Suprapubic skin (tissue), 4 donors: ENCODE measurements at places on chromosomes 11 and 22.
A peak's percentile ranks its signal among the peaks of the same experiment; 100 is the strongest.

GRCh38 chr11:44725757-44726282, 942 bp upstream of the TSPAN18 start:
- no peaks in the 10 kb centered on the region for H3K36me3 ChIP-seq
- H3K27ac ChIP-seq, result no peak overlapping the region
- DNase-seq, result no peak
- peaks cover 33% of the 10 kb centered on the region for H3K4me1 ChIP-seq

GRCh38 chr22:33864723-33865130, 55.5 kb downstream of the LARGE1 start:
- no peaks in the 10 kb centered on the region for H3K27me3 ChIP-seq
- H3K36me3 ChIP-seq, result no peaks in the 10 kb centered on the region
- no peak for DNase-seq

DNA sequence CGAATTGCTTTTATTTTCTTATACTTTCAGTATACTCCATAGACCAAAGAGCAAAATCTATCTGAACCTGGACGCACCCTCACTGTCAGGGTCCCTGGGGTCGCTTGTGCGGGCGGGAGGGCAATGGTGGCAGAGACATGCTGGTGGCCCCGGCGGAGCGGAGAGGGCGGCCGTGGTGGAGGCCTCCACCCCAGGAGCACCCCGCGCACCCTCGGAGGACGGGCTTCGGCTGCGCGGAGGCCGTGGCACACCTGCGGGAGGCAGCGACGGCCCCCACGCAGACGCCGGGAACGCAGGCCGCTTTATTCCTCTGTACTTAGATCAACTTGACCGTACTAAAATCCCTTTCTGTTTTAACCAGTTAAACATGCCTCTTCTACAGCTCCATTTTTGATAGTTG, 1077.4 kb downstream of the BRD1 start:
- no peaks in the 10 kb centered on the region for H3K27me3 ChIP-seq
- no peaks in the 10 kb centered on the region for H3K4me1 ChIP-seq
- DNase-seq, result no peak
- no peaks in the 10 kb centered on the region for H3K36me3 ChIP-seq
- H3K4me3 ChIP-seq, result no peak overlapping the region

- H3K36me3 ChIP-seq, result no peaks in the 10 kb centered on the region
- no peaks in the 10 kb centered on the region for H3K27me3 ChIP-seq
- H3K4me1 ChIP-seq, result no peaks in the 10 kb centered on the region
- H3K27ac ChIP-seq, result no peak overlapping the region
- no peak for DNase-seq
These were observed 76.9 kb upstream of the API5 start for GRCh38 chr11:43234881-43235280.

DNA sequence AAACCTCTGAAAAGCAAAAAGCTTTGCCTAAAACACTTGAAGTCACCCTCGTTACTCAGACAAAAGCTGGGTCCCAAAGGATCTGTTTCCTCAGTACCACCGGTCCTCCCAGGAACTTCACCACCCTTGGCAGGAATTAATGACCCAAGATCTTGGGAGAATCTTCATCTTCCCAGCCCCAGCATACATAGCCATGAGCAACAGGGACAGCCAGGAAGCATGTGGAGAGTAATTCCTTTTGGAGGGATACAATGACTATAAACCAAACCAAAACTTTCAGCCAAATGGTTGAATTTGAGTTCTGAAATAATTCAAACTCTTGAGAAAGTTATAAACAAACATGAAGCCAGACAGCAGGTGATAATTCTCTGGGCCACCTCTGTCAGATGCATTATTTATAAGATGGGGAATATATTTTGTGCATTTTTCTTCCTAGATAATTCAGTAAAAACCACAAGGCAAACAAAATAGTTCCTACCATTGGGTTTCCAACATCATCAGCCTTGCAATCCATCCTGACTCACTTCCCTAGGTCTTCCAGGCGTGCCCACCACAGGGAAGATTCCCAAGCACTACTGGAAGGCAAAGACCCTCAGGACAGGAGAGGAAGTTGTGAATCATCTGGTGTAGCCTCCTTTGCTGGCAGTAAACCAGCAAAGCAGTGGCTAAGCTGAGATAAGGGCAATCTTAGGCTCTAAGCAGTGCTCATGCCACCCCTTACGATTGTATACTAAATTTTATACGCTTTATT, 71.7 kb upstream of the DRD2 start:
- H3K36me3 ChIP-seq, result no peaks in the 10 kb centered on the region
- H3K27ac ChIP-seq, result no peak overlapping the region
- H3K4me1 ChIP-seq, result no peaks in the 10 kb centered on the region
- H3K4me3 ChIP-seq, result no peak overlapping the region
- no peak for DNase-seq
- H3K27me3 ChIP-seq, result peaks cover 14% of the 10 kb centered on the region

DNA sequence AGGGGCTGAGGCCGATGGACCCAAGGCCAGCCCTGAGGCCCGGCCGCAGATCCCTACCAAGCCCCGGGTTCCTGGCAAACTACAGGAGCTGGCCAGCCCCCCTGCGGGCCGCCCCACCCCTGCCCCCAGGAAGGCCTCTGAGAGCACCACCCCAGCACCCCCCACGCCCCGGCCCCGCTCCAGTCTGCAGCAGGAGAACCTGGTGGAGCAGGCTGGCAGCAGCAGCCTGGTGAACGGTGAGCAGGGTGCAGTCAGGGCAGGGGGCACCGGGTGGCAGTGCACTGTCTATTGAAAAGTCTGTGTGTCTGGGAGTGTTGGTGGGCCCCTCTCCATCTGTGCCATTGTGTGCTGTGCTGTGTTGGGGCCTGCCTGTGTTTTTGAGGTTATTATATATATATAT, 16.1 kb downstream of the MICALL1 start:
- no peaks in the 10 kb centered on the region for H3K27me3 ChIP-seq
- peaks cover 92% of the 10 kb centered on the region for H3K36me3 ChIP-seq
- no peaks in the 10 kb centered on the region for H3K4me1 ChIP-seq
- DNase-seq, result no peak
- no peak overlapping the region for H3K27ac ChIP-seq

GRCh38 chr22:17589810-17590375, 26.6 kb downstream of the SLC25A18 start:
- H3K36me3 ChIP-seq, result peaks cover 51% of the 10 kb centered on the region
- no peak overlapping the region for H3K4me3 ChIP-seq
- DNase-seq, result no peak
- H3K27ac ChIP-seq, result no peak overlapping the region
- no peaks in the 10 kb centered on the region for H3K4me1 ChIP-seq

DNA sequence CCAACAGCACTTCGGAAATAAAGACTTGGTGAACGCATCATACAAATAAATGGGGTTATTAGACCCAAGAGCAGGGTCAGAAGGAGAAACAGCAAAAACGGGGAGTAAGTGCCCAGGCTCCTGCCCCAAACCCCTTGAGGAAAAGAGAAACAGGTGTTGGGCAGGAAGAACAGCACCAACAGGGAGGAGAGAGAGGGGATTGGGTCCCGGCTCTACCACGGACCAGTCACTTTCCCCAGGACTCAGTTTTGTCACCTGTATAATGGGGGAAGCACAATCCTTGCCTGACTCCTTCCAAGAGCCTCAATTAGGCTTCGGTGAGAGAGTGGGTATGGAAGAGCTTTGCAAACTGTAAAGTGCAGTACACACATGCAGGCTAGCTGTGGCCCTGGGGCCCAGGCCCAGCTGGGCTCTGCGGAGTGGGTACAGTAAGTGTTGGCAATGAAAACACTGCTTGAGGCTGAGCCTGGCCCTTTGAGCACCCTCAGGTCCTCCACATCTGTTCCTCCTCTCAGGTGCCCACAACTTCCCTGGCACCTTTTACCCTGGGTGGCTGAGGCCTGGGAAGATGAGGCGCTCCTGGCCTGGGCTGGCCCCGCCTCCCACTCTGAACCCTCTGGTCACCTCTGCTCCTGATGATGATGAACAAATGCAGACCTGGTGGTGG, 8.9 kb downstream of the SLC29A2 start:
- no peak for DNase-seq
- no peak overlapping the region for H3K27ac ChIP-seq
- H3K27me3 ChIP-seq, result no peaks in the 10 kb centered on the region
- peaks cover 2% of the 10 kb centered on the region for H3K4me1 ChIP-seq

- peak overlapping the region; percentile 91 for H3K27ac ChIP-seq
- H3K27me3 ChIP-seq, result no peaks in the 10 kb centered on the region
- DNase-seq, result no peak
- peak overlapping the region; percentile 95 for H3K4me3 ChIP-seq
These were observed 783 bp upstream of the ANKRD54 start for GRCh38 chr22:37844904-37845329.

DNA sequence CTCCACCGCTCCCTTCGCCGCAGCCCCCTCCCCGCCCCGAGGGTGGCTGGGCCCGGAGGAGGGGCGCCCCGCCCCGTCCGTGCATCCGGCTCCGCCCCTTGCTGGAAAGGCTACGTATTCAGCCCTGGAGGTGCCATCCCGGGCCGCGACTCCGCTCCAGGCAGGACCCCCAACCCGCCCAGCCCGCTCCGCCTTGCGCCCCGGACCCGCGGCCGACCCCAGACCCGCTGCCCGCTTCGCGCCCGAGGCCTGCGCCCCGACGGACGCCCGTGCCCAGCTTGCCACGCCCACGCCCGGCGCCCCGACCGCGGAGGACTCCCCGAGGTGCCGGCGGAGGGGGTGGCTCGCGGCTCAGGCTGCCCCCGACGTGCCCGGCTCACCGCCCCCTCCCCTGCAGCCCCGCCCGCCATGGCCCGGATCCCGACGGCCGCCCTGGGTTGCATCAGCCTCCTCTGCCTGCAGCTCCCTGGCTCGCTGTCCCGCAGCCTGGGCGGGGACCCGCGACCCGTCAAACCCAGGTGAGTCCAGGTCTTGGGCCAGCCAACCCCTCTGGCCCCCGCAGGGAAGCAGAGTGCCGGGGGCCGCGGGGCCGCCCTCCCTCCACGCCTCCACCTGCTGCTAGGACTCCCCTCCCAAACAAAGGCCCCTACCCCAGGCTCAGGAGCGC, at the start of gene ADM2:
TSS of gene ADM2 (plus strand) at position 104 of the 667 bp plus-strand sequence. CDS start at position 409, 305 bp downstream.
- no peak for DNase-seq
- no peak within 1 kb of the TSS for H3K27ac ChIP-seq
- peaks cover 54% of the 10 kb centered on the region for H3K27me3 ChIP-seq
- no peaks in the 10 kb centered on the region for H3K36me3 ChIP-seq

GRCh38 chr11:1305063-1305495, 4.4 kb downstream of the TOLLIP start:
- no peaks in the 10 kb centered on the region for H3K27me3 ChIP-seq
- H3K4me1 ChIP-seq, result peaks cover 83% of the 10 kb centered on the region
- H3K4me3 ChIP-seq, result no peak overlapping the region
- DNase-seq, result peak; percentile 71

DNA sequence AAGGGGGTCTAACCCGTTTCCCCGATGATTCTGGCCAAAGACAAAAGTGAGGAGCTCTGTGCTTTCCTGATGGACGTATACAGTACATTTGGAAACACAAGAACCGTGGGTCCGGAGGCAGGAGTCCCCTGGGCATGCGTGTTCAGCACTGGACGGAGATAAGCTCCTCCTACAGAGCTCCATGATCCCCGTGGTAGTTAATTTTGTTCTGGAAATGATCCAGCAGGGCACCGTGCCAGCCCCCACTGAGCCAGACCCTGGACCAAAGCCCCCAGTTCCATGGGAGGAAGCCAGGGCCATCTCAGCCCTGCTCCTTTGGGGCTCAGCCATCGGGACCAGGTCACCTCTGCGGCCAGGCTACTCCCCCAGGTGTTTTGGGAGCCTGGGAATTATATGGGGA, 83.3 kb downstream of the TRMU start:
- peaks cover 14% of the 10 kb centered on the region for H3K36me3 ChIP-seq
- H3K4me3 ChIP-seq, result no peak overlapping the region

- no peaks in the 10 kb centered on the region for H3K36me3 ChIP-seq
- no peak for DNase-seq
- no peaks in the 10 kb centered on the region for H3K27me3 ChIP-seq
- H3K4me1 ChIP-seq, result no peaks in the 10 kb centered on the region
These were observed 76.8 kb upstream of the CREB3L1 start for GRCh38 chr11:46200537-46201281.

GRCh38 chr11:35097814-35098455, 41.0 kb upstream of the CD44 start:
- H3K4me3 ChIP-seq, result no peak overlapping the region
- no peaks in the 10 kb centered on the region for H3K36me3 ChIP-seq
- no peak for DNase-seq
- H3K4me1 ChIP-seq, result peaks cover 19% of the 10 kb centered on the region

DNA sequence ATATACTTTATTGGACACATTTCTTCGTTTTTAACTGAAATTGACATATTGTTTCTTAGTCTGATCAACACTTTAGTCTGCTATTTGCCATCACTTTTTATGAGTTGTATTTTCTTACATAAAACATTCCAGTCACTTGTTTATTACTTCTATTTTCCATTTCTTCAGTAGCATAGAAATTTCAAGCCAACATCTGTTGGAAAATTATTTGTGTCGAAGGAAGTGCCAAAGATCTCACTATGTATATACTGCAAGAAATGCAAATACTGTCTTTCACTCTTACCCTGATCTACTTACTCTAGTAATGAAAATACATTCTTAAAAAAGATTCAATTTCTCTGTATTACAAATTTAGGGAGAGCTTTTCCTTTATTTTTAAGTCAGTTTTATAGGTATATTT, 105.9 kb downstream of the SLC17A6 start:
- H3K4me1 ChIP-seq, result no peaks in the 10 kb centered on the region
- no peak overlapping the region for H3K4me3 ChIP-seq
- H3K27ac ChIP-seq, result no peak overlapping the region
- no peaks in the 10 kb centered on the region for H3K27me3 ChIP-seq
- DNase-seq, result no peak
- no peaks in the 10 kb centered on the region for H3K36me3 ChIP-seq

DNA sequence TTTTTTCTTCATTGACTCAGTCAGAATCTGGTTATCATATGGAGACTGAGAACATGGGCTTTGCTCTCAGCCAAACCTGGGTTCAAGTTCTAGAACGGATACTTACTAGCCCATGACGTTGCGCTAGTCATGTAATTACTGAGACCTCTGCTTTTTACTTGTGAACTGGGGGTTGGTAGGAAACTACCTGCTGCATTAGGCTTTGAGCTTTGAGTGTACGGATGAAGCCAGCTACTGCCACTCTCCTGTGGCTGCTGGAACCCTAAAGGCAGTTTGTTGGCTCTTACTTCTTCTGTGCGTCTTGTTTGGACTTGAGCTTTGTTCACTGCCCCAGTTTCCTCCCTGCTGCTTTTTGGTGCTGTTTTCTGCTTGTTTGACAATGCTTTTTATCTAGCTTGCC, 18.1 kb downstream of the PPP6R2 start:
- H3K4me3 ChIP-seq, result no peak overlapping the region
- no peak overlapping the region for H3K27ac ChIP-seq
- DNase-seq, result no peak
- H3K36me3 ChIP-seq, result peaks cover 9% of the 10 kb centered on the region
- H3K4me1 ChIP-seq, result peaks cover 3% of the 10 kb centered on the region
- H3K27me3 ChIP-seq, result no peaks in the 10 kb centered on the region

DNA sequence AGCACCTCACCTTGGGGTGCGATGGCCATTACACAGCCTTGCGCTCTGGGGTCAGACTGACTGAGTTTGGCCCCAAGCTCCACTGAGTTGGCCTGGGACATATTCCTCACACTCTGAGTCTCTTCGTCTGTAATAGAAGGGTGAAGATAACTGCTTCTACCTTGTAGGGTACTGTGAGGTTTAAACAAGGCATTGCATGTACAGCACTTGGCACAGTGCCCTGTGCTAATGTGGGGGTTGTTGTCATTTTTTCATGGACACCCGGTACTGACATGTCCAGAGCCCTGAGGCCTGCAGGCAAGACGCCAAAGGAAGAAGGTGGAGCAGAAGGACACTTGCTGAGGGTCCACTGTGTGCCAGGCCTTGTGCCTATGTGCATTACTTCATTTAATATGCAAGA, 50.7 kb downstream of the OTOG start:
- peaks cover 6% of the 10 kb centered on the region for H3K27me3 ChIP-seq
- no peak overlapping the region for H3K27ac ChIP-seq
- no peaks in the 10 kb centered on the region for H3K4me1 ChIP-seq
- H3K4me3 ChIP-seq, result no peak overlapping the region
